Femur (tissue), 1 donor: ENCODE measurements at places on chromosomes 13 and 19.

GRCh38 chr13:80117515-80117914 is 223.4 kb downstream of the SPRY2 start:
- no peak for DNase-seq

DNA sequence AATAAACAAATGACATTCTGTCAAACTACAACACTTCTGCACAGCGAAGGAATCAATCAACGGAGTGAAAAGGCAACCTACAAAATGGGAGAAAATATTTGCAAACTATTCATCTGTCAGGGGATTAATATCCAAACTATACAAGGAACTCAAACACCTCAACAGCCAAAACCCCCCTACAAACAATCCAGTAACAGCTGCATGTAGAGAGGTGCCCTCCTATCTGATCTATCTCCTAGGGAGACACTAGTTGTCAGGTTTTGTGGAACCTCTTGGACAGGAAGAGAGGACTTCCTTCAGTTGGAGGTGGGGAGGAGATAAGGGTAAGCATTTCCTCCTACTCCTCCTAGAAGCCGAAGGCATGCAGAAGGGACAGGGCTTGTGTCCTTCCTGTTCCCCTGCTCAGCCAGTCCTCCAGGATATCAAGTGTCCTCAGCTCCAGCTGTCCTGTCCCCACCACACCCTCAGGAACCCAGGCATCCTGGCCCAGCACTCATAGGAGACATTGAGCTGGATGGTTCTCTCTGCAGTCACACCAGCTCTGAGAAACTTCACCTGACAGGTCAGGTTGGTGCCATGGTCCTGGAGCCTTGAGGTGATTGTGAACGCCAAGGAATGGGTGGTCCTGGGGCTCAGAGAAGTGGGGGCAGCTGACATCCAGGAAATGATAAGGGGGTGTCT is 9.8 kb upstream of the SIGLEC8 start:
- DNase-seq: no peak

- DNase-seq: no peak
Observed at GRCh38 chr13:45137526-45137925, 17.2 kb downstream of the GTF2F2 start.

GRCh38 chr13:106349080-106349931 is 186.2 kb downstream of the EFNB2 start:
- DNase-seq: no peak

DNA sequence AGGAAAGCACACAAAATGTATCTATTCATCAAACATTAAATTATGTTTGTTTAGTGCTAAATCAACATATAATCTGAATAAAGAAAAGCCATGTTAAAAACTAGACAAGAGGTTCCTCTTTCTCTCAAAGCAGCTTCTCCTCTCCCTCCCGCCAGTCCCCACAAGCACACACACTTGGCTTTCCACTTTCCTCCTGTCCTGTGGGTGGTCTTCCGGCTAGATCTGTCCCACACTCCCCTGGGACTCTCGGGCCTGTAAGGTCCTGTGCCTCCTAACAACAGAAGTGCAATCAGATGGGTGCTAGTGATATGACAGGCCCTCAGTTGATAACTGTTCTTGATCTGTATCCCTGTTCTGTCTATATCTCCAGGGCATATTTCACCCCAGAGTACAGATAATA is 45.6 kb upstream of the RAP2A start:
- DNase-seq: no peak
